ENCODE measurements at places on chromosomes 3 and 15.

- H3K4me3 ChIP-seq = no peak overlapping the region
- H3K4me1 ChIP-seq = no peaks in the 10 kb centered on the region
- DNase-seq = no peak
- no peaks in the 10 kb centered on the region for H3K36me3 ChIP-seq
- H3K27ac ChIP-seq = no peak overlapping the region
Measured at GRCh38 chr15:66821307-66821706, 119.3 kb downstream of the SMAD6 start.

GRCh38 chr15:76139368-76140073 lies 79.7 kb downstream of the TMEM266 start:
- no peak overlapping the region for H3K27ac ChIP-seq
- no peaks in the 10 kb centered on the region for H3K4me1 ChIP-seq

DNA sequence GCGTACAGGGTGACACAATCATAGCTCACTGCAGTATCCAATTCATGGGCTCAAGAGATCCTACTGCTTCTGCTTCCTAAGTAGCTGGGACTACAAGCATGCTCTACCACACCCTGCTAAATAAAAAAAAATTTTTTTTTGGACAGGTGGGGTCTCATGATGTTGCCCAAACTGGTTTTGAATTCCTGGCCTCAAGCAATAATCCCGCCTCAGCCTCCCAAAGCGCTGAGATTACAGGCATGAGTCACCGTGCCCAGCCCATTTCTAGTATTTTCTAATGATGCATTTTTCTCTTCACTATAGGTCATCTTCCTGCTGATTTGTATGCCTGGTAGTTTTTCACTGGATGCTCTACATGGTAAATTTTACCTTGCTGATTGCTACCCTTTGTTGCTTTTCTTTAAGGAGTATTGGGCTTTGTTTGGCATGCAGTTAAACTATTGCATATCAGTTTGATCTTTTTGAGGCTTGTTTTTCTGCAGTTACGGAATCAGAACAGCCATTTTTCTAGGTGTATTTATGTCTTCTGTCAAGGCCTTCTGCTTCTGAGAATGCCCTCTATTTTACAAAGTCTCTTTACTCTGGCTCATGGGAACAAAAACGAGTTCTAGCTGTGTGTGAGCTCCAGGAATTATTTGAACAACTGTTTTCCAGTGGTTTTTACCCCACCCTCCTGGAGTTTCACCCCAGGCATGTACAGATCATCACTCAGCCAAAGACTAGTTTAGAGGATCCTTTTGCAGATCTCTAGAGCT lies 14.2 kb upstream of the NPTN start:
- H3K4me1 ChIP-seq = no peaks in the 10 kb centered on the region
- DNase-seq = no peak
- H3K36me3 ChIP-seq = no peaks in the 10 kb centered on the region
- H3K27me3 ChIP-seq = peaks cover 5% of the 10 kb centered on the region
- no peak overlapping the region for H3K4me3 ChIP-seq

GRCh38 chr3:149010966-149011365 lies 19.6 kb downstream of the GYG1 start:
- H3K4me1 ChIP-seq = peaks cover 4% of the 10 kb centered on the region
- no peak overlapping the region for H3K4me3 ChIP-seq

DNA sequence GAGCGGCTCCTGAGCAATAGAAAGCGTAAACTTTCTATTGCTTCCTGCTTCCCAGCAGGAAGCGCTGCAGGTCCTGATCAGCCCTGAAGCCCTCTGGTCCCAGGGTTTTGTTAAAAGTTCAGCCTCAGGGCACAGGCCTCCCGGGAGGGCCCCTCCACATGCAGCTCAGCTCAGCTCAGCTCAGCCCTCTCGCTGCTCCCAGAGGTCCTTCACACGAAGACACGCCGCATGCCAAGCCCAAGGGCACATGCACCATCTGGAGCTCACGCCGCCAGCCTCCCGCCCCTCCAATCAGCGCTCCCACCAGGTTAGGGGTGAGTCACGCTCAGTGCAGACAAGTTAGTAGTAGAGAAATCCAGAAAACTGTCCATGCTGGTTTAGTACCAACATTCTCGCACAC lies 12.7 kb downstream of the TKT start:
- H3K4me1 ChIP-seq = no peaks in the 10 kb centered on the region
- H3K27me3 ChIP-seq = no peaks in the 10 kb centered on the region
- H3K27ac ChIP-seq = no peak overlapping the region
- no peak overlapping the region for H3K4me3 ChIP-seq
- peaks cover 39% of the 10 kb centered on the region for H3K36me3 ChIP-seq

GRCh38 chr3:70963431-70964275 lies 619.9 kb downstream of the FOXP1 start:
- no peak overlapping the region for H3K27ac ChIP-seq
- no peaks in the 10 kb centered on the region for H3K4me1 ChIP-seq
- DNase-seq = no peak
- no peak overlapping the region for H3K4me3 ChIP-seq

GRCh38 chr15:28021281-28022039 lies 77.7 kb downstream of the OCA2 start:
- H3K27ac ChIP-seq = no peak overlapping the region
- H3K27me3 ChIP-seq = no peaks in the 10 kb centered on the region
- no peaks in the 10 kb centered on the region for H3K4me1 ChIP-seq

- no peak overlapping the region for H3K4me3 ChIP-seq
- no peak for DNase-seq
- H3K27ac ChIP-seq = no peak overlapping the region
- H3K27me3 ChIP-seq = no peaks in the 10 kb centered on the region
- peaks cover 62% of the 10 kb centered on the region for H3K36me3 ChIP-seq
Measured at GRCh38 chr15:40032125-40032839, 6.7 kb downstream of the SRP14 start.

GRCh38 chr3:170360466-170360865 lies 3.0 kb downstream of the SKIL start:
- H3K4me3 ChIP-seq = no peak overlapping the region
- no peaks in the 10 kb centered on the region for H3K27me3 ChIP-seq
- peaks cover 17% of the 10 kb centered on the region for H3K4me1 ChIP-seq
- H3K27ac ChIP-seq = no peak overlapping the region

DNA sequence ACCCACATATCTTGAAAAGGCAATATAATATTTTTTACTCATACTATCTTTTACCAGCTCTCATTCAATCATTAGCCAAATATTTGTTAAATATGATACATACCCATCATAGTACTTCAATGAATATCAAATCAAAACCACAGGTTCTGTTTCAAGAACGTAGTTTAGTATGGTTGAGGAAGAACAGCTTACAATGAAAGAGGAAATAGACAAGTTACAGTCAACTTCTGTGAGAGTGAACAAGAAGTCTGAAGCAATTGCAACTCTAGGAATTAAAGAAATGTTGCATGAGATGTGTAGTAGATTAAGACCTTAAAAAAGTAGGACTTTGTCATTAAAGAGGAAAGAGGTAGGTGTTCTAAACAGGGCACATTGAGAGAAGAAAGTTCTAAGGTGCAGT lies 9.3 kb downstream of the BCHE start:
- no peak for DNase-seq
- no peaks in the 10 kb centered on the region for H3K4me1 ChIP-seq
- no peaks in the 10 kb centered on the region for H3K36me3 ChIP-seq
- H3K27ac ChIP-seq = no peak overlapping the region

DNA sequence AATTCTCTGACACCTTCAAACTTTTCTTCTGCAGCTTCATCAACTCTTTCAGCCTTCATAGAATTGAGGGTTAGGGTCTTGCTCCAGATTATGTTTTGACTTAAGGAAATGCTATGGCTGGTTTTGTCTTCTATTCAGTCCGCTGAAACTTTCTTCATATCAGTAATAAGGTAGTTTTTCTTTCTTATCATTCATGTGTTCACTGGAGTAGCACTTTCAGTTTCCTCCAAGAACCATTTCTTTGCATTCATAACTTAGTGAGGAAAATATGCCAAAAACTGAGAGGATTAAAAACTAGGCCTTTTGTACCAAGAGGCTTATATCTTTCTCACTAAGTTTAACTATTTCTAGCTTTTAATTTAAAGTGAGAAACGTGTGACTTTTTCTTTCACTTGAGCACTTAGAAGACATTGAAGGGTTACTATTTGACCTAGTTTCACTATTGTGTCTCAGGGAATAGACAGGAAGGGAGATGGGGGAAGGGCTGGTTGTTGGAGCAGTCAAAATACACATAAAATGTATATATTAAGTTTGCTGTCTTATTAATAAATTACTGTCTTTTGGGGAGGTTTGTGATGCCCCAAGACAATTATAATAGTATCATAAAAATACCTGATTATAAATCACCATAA lies 1110.1 kb downstream of the TBL1XR1 start:
- no peaks in the 10 kb centered on the region for H3K27me3 ChIP-seq
- DNase-seq = no peak
- H3K4me3 ChIP-seq = no peak overlapping the region

DNA sequence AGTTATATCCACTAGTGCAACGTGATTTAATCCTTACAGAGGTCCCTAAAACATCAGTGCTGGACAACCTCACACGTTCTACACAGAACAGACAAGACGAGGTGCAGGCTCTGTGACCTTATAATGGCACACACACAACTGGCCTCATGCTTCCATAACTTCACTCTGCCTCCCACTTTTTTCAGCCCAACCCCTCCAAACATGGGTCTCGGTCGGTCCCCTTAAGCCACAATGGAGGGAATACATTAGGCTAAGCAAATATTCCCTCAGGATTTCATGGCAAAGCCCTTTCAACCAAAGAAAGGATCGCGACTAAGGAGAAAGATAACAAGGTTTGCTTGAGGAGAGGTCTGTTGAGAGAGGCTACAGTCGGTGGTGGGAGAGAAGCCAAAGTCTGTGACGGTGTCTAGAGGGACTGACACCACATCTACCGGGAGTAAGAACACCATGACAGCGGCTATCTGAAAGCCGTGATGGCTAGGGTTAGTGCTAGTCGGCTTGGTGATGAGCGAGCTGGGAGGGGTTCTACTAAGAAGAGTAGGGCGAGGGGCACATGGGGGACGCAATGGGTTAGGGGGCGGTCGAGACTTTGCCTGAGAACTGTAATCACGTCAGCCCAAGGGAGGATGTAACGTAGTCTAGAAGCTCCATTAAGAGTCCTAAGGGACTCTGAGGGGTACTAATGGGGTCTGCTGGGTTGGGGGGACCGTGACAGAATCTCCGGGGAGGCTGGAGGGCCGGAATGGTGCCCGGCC lies 1.0 kb downstream of the MYO9A start:
- H3K27me3 ChIP-seq = no peaks in the 10 kb centered on the region
- H3K27ac ChIP-seq = peak overlapping the region; percentile 60
- H3K4me3 ChIP-seq = peak overlapping the region; percentile 92
- no peaks in the 10 kb centered on the region for H3K36me3 ChIP-seq
- no peak for DNase-seq

DNA sequence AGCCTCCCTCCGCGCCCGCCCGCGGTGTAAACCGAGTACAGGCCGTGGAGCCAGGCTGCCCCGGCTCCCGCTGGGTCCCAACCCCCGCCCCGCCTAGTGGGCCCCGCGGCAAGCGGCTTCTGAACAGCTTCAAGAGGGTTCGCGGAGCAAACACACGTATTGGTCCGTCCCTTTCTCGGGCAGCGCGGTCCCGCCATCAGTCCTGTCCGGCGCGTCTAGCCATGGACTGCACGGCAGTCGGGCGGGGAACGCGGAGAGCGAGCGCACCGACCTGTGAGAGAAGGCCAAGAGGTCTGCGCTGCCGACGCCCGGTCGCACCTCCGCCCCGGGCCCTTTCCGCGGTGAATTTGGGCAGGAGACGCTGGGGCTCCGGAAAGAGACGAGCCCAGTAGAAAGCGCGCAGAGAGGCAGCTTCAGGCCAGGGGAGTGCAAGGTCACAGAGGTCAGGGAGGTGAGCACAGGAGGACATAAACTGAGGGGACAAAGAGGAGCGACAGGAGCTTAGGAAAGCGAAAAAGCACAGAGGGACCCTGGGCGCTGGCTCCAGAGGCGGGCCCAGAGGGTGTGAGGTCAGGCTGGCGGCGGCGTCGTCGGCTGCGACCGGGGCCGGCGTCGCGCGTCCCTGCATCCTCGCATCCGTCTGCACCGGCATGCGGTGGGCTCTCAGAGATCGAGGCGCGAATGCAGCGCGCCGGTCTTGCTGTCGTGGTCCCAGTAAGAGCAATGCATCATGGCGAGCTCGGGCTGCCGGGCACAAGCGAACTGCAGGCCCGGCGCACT lies 1.8 kb downstream of the FOXL2 start:
- H3K27ac ChIP-seq = no peak overlapping the region
- H3K4me1 ChIP-seq = peaks cover 51% of the 10 kb centered on the region
- peaks cover 86% of the 10 kb centered on the region for H3K27me3 ChIP-seq

- no peaks in the 10 kb centered on the region for H3K36me3 ChIP-seq
- peaks cover 31% of the 10 kb centered on the region for H3K4me1 ChIP-seq
- H3K27ac ChIP-seq = no peak overlapping the region
- no peak for DNase-seq
- H3K4me3 ChIP-seq = no peak overlapping the region
- no peaks in the 10 kb centered on the region for H3K27me3 ChIP-seq
Measured at GRCh38 chr3:13424865-13425617, 4.9 kb upstream of the NUP210 start.

GRCh38 chr3:128383316-128384235 lies 83.1 kb downstream of the DNAJB8 start:
- no peaks in the 10 kb centered on the region for H3K27me3 ChIP-seq
- no peaks in the 10 kb centered on the region for H3K4me1 ChIP-seq
- no peaks in the 10 kb centered on the region for H3K36me3 ChIP-seq
- H3K4me3 ChIP-seq = no peak overlapping the region
- no peak for DNase-seq
- H3K27ac ChIP-seq = no peak overlapping the region

GRCh38 chr3:7875925-7876324 lies 625.7 kb upstream of the LMCD1 start:
- no peaks in the 10 kb centered on the region for H3K36me3 ChIP-seq
- H3K4me1 ChIP-seq = peaks cover 19% of the 10 kb centered on the region
- no peaks in the 10 kb centered on the region for H3K27me3 ChIP-seq

GRCh38 chr3:11624161-11624560 lies 19.6 kb downstream of the VGLL4 start:
- H3K36me3 ChIP-seq = no peaks in the 10 kb centered on the region
- H3K27me3 ChIP-seq = no peaks in the 10 kb centered on the region
- H3K4me3 ChIP-seq = no peak overlapping the region
- peak; percentile 12 for DNase-seq

DNA sequence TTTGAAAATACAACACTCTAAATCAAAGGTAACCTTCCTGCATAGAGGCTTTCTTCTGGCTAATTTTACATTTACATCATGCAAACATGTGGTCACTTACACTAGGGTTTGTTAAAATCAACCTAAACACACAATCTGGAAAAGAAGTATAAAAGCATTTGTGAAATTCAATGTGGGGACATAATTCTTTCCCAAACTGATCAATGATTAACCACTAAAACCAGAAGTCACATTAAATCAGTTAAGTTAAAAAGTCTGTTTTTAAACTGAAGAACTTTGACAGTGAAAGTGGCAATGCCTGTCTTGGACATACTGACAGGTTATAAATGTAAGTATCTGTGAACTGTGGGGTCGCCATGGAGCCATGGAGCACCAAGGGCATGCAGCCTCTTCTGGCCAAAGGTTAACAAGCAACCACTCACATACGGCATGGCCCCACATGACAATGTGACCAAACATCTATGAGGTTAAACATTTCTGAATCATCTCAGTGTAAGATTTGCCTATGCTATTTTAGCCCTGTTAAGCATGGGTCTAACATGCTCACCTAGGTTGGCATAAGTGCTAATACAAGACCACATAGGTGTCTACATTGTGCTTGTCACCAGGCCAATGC lies 278.2 kb downstream of the CTNNB1 start:
- H3K27me3 ChIP-seq = no peaks in the 10 kb centered on the region
- no peaks in the 10 kb centered on the region for H3K4me1 ChIP-seq
- no peak overlapping the region for H3K4me3 ChIP-seq
- no peak for DNase-seq

- no peak for DNase-seq
- H3K36me3 ChIP-seq = no peaks in the 10 kb centered on the region
- no peak within 1 kb of the TSS for H3K4me3 ChIP-seq
- H3K4me1 ChIP-seq = no peaks in the 10 kb centered on the region
- no peak within 1 kb of the TSS for H3K27ac ChIP-seq
- H3K27me3 ChIP-seq = no peaks in the 10 kb centered on the region
Measured at GRCh38 chr15:49423021-49423420, at the start of gene FGF7. Gene FGF7 (plus strand): TSS chr15:49423242. CDS start chr15:49424298, 1,056 bp downstream.

Measured in effector memory CD4-positive, alpha-beta T cell (primary cell).